ENCODE measurements at places on chromosomes 5 and 9.
A peak's percentile ranks its signal among the peaks of the same experiment; 100 is the strongest.

- DNase-seq, result no peak
These were observed 58.6 kb downstream of the BARX1 start for GRCh38 chr9:93896496-93897033.

GRCh38 chr5:59565551-59565950, 328.0 kb downstream of the PDE4D start:
- no peak for DNase-seq

DNA sequence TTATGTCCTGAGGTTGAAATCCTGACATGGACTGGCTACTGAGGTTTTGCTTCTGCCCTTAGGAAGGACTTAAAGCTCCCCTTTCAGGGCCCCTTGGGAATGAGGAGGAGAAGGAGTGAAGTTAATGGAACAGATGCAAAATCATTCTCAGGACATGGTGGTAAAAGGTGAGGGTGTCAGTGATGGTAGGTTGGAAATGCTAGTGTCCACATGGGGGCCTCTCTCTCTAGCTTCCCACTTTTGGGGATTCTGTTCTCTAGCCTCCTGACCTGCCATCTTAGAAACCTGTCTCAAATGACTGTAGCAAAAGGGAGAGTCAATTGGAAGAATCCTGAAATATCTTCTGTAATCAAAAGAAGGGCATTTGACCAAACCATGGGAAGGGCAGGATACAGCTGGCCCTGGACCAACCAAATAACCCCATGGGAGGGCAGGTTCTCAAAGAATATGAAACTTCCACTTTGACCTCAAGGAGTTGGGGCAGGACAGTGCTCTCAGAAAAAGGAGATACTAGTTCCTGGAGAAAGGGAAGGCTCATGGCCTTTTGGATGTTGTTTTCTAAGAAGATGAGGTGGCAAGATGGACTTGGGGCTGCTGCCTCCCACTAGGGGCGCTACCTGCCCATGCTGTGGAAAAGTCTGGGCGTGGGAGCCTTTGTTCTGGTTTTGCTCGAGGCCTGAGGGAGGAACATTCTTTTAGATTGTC, 21.2 kb upstream of the MLANA start:
- no peak for DNase-seq

DNA sequence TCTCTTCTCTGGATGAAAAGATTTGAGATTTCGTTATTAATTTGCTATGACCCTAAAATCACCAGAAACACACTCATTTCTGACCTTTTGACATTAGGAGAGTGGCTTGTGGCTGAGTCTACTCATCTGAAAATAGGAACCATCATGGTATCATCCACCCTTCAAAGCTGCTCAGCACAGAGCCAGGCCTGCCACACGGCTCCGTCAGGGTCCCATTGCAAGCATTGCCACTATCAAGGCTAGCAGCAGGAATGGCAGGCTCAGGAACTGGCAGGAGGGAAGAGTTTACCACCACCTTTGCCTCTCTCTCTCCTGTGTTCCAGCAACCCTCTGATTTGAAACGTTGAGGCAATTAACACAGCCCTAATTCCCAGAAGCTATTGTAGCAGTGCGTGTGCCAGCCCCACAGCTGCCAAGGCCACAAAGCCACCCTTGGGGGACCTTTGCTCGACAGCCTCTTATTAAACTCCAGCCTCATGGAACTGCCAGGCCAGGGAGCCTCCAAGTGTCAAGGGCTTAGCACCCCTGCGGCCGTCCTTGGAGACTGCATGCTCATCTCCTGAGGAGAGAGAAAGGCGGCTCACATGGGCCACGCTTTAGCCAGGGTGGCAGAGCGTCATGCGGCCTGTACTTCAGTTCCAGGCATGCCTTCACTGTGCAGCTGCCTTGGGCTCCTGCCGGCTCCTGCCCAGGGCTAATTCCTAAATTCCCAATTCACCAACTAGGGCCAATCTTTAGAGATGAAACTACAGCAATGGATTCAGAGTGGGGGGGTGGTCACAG, 145.9 kb downstream of the ROR2 start:
- DNase-seq, result no peak

- DNase-seq, result no peak
These were observed 10.9 kb upstream of the SLC31A2 start for GRCh38 chr9:113139953-113140352.

DNA sequence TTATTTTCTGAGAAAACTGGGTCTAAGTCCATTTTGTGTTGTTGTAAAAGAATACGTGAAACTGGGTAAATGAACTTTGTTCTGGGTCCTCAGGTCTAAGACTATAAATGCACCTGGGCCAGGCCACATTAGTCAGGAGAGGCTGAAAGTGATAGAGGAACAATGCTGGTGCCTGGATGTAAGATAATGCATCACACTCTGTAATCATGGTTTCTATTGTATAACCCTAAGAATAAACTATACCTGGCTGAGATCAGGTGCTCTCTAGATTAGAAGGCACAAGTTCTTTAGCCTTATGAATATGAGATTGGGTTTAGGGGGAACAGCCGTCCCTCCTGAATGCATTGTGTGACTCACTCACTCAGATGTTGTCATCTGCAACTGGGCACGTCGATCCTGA, 675.5 kb downstream of the HTR1A start:
- DNase-seq, result no peak

DNA sequence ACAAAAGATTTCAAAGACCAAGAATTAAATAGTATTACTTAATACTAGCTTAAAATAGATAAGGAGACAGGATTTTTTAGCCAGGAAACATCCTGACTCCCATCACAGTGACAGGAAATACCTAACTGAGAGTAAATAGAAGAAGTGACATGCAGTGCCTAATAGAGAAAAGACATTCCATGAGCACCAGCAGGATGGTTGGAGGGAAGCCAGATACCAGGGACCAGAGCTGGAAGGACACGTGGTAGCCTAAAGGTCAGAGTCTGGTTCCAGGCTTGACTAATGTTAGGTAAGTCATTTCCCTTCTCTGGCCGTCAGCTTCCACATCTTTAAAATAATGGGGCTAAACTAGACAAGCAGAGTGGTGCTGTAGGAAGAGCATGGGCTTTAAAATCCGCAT, 41.6 kb downstream of the CDK5RAP2 start:
- no peak for DNase-seq

- no peak for DNase-seq
These were observed 87.0 kb upstream of the CCNH start for GRCh38 chr5:87499478-87500410.

GRCh38 chr9:134391319-134392231, 65.3 kb downstream of the RXRA start:
- peak; percentile 77 for DNase-seq

DNA sequence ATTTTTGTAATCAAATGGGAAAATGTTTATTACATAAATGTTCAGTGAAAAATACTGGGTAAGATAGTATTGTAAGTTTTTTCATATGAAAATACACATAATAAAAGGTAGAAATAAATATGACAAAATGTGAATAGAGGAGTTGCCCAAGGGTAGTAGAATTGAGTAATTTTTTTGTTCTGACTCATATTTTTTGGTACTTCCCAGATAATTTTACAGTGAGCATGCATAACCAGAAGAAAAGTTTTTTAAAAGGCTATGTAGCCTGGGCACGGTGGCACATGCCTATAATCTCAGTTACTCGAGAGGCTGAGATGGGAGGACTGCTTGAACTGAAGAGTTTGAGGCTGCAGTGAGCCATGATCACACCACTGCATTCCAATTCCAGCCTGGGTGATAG, 116.9 kb downstream of the PIP5K1B start:
- no peak for DNase-seq

- no peak for DNase-seq
These were observed 52.4 kb upstream of the JAK2 start for GRCh38 chr9:4932681-4933080.

GRCh38 chr5:120293796-120294195, 170.3 kb upstream of the PRR16 start:
- DNase-seq, result no peak

DNA sequence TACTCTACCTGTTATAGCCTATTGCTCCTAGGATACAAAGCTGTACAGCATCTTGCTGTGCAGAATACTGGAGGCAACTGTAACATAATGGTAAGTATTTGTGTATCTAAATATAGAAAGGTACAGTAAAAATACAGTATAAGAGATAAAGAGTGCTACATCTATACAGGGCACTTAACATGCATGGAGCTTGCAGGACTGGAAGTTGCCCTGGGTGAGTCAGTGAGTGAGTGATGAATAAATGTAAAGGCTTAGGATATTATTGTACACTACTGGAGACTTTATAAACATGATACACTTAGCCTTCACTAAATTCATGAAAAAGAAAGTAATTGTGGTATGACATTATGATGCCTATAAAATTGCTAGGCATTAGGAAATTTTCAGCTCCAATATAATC, 65.5 kb upstream of the OSMR start:
- no peak for DNase-seq

GRCh38 chr5:132825834-132826391, 4.5 kb downstream of the SHROOM1 start:
- no peak for DNase-seq

DNA sequence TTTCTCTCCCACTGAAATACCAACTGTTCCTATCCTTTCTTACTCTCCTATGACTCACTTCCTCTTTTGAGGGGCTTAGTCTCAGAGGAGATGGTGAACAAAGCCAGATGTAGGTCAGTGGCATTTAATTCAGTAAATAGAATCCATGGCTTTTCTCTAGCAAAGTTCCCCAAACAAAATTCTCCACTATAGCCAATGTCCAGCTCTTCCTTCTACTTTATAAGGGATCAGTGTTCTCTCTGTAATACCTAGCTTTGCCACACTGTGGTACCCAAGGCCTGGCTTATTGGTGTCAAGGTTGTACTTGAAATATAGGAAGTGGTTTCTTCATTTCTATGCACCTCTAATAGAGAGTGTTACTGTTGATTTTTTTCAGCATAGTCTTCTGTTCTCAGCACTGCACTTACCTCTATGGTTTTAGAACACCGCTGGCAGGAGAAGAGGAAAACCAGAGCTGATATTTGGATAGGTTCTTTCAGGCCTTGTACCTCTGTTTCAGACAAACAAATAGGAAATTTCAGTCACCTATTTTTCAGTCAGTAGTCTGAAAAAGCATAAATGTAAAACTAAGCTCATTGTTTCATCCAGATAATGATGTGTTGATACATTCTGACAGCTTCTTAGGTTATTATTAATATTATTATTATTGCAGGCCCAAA, 40.6 kb upstream of the ITGA2 start:
- DNase-seq, result peak; percentile 49

All from CD4-positive, alpha-beta T cell treated with Interleukin-15 for 1 hour (primary cell).